ENCODE measurements at places on chromosomes 12 and 14.

GRCh38 chr14:53999061-53999488 lies 42.5 kb upstream of the BMP4 start:
- no peak for DNase-seq

DNA sequence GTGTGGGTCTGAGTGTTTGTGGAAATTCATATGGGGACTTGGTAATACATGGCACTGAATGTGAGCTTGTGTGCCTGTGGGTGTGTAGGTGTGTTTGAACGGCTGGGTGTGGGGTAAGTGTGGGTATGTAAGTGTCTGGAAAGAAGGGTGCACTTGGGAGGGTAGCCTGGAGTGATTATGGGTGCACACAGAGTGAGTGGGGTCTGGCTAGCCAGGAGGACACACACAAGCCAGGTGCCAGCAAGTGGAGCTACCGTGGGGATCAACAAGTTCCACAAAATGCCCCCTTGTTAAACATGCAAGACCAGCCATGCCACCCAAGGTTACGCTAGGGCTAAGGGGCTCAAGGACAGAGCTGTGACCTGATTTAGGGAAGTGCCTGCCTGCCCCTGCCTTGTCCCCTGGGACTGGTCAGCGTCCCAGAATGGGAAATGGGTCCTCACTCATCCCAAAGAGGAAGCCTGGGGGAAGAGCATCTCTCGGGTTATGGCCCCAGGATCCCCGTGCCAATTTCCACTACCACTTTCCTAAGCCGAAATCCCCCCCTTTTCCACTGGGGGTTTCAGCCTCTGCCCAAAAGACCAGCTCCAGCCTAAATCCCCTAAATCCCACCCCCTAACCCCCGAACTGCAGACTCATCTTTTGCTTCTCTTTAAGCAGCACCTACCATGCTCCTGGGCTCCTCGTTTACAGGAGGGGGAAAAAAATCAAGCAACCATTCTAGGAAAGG lies 118.6 kb downstream of the DICER1 start:
- DNase-seq, result no peak

DNA sequence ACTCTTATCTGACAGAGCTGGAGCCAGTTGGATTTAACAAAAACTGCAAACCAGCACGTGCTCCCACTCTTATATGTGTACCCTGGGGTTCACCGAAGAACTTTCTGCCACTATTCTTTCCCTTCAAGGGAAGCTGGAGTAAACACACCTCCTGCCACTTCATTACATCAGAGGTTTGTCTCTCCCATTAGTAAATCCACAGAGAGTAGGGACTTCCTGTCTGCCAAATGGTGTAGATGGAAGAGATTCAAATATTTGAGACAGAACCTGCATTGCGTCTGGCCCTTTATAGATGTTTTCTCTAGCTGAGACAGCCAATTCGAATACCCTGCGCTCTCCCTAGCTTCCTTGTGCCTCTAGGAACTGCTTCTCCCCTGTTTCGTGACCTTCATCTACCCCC lies 29.1 kb upstream of the AEBP2 start:
- no peak for DNase-seq

DNA sequence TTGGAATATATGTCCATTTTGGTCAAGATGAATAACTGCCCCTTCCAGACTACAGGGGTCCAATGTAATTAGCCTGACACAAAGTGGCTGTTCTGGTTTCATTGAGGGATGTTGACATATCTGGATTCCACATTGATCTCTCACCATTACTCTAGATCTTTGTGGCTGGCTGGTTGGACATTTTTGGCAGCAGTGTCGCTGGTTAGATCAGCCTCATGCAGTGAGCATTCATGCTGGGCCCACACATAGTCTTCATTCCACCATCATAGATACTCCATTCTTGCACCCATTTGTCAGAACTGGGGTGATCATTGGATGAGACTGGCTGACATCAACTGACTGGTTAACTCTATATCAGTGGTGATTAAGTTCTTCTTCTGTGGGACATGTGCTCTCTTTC lies 74.4 kb downstream of the MGST1 start:
- no peak for DNase-seq

DNA sequence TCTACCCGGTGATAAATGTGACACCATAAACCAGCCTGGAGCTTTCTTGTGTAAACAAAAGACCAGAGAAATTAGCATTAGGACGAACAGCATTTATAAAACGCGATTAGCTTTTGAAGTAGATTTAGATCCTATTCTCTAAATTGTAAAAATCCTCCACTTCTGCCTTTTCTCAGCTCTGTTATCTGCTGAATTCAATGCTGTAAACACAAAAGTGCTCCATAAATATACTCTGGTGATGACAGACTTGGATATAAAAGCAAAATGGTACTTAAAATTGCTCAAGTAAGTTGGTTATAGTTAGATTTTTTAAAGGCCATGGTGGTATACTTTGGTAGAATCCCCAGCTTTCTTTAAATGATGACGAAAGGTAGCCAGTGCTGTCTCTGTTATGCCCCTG lies 114.6 kb upstream of the RMST start:
- DNase-seq, result no peak

DNA sequence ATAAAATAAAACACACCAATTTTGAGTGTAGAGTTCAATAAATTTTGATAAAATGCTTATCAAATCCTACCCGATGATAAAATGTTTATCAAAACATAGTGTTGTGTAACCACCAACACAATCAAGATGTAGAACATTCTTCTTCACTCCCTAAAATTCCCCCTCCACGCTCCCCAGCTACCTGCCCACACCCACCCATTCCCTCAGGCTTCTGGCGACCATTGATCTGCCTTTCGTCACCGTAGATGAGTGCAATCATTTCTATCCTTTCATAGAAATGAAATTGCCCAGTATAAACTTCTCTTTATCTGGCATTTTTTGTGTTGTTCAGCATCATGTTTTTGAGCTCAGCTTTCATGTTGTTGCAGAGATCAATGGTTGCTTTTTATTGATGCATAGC lies 90.7 kb upstream of the TBX3 start:
- no peak for DNase-seq

DNA sequence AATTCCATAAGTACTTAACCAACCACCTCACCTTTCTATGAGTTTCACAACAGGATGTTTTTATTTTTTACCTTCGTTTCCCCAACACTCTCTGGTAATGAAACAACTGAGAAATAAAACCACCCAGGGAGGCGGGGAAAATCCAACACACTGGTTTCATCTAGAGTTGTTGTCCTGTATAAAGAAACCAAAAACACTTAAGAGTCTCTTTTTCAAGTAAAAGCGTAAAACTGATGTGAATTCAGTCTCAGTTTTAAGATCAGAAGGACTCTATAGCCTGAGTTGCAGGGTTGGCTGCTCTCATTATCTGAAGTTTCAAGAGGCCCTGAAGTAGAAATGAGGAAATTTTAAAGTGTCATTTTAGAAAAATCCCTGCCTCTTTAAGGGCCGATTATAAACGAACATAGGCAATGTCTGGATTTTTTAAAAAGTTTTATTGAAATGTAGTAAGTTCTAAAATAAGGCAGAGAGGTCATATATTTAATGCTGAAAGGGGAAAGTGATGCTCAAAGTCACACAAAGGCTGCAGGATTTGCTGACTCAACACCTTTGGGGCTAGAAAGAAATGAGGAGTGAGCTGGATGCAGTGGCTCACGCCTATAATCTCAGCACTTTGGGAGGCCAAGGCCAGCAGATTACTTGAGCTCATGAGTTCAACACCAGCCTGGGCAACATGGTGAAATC lies 27.2 kb downstream of the HIGD1C start:
- DNase-seq, result no peak

DNA sequence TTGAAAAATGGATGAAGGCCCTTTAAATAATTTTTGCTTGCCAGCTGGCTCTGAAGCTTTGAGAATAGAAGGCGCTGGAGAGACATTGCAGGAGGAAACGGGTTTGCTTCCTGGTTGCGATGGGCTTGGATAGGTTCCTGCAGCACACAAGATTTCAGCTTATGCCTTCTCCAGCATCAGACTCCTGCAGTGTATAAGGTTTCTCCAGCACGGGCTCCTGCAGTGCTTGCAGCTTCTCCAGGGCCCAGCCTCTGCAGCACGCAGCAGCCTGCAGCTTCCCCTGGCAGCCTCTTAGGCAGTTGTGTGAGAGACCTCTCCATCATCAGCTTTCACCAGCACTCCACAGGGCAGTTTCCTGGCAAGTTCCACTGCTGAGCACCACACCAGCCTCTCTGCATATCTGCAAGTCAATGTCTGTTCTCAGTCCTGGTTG lies 78.7 kb upstream of the ZDHHC17 start:
- no peak for DNase-seq

DNA sequence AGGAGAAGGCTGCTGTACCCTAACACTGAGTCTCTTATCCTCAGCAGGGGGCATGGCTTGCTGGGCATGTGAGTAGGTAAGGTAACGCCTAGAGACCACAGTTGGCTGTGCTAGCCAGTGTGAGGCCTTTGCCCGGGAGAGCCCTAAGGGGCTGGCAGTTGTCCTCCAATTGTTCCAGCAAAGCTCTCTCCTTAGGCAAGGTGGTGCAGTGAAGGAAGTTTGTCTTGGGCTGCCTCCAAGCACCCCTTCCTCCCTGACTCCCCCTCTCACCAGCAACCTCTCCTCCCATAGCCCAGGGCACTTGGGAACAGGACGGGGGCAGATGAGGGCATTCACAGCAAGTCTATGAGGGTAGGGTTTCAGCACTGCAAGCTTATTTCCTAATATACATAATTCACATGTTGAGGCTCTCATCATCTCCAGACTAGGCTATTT lies 23.0 kb downstream of the LACRT start:
- DNase-seq, result no peak

DNA sequence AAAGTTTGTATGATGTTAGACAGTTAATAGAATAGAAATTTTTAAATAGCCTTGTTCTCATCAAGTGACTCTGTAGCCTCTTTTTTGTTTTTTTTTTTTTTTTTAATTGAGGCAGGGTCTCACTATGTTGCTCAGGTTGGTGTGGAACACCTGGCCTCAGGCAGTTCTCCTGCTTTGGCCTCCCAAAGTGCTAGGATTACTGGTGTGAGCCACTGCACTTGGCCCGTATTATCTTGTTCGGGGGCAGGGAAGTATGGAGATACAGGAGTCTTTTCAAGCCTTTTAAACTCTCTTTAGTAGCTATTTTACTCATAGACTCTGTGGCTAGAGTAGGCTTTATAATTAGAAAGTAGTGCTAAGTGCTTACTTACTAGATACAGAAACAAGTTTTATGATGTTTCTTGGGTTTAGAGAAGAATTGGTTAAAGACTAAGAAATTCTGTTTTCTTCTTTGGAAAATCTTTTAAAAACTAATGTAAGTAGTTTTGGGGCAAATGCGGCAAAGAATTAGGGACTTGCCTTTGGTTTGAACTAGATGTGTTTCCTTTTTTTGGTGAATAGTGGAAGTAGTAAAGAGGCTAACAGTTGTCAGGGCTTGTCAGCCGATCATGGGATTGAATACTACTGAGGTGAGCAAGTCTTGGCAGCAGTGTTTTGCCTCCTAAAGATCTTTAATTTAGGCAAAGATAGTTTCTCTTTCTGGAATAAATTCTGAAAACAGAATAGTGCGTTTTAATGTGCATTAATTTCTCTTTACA lies 31.3 kb downstream of the FBXO34 start:
- DNase-seq, result no peak

DNA sequence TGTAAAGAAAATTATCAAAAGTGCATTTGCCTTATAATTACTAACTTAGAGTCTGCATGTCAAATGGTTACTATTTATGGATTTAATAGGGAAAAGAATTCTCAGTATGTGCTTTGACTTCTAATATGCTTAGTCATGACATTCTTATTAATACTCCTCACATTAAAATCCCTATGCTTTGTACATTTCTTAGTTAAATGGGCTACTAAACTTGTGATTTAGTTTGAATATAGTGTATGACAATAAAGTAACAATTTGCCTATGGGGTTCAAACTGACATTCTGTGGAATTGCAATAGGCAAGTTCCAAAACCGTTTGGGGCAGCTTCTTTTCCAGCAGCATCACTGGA lies 361.9 kb upstream of the TMTC1 start:
- DNase-seq, result no peak

DNA sequence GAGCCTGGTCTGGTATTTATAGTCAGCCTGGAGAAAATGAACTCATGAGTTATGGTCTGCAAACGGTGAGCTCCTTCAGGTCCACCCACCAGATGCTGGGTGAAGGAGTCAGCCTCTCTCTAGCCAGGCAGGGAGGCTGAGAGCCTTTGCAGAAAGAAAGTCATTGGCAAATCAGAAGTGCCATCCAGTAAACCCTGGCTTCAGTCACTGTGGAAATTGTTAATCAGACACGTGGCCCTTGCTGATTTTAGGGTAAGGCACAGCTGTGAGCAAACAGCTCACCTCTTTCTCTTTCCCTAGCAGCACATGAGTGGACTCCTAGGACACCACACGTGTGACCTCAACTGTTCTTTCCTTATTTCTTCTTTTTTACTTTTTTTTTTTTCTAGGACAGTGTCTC lies 44.9 kb downstream of the CHST11 start:
- DNase-seq, result no peak

GRCh38 chr12:126907900-126908764 lies 1358.8 kb upstream of the TMEM132C start:
- no peak for DNase-seq

GRCh38 chr12:88805692-88806091 lies 225.4 kb upstream of the KITLG start:
- DNase-seq, result no peak

GRCh38 chr14:64405295-64405694 lies 17.1 kb downstream of the MTHFD1 start:
- DNase-seq, result no peak

- no peak for DNase-seq
These were observed 64.3 kb upstream of the RBM19 start for GRCh38 chr12:114030451-114030850.

DNA sequence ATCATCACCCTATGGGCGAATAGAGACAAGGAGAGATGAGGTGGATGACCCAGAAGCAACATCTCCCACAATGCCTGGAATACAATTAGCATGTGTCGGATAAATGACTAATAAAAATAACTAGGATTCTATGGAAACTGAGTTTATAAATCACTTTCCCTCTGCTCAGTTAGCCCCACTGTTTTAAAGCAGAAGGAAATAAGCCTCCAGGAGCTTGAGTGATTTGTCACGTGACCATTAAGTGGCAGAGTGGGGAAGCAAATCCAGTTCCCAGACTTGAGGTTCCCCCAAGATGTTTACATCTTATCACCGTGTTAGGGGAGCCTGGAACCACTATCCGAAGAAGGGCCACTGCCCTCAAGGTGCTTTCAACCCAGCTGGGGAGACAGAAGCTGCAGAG lies 136.5 kb upstream of the CCND2 start:
- no peak for DNase-seq

GRCh38 chr14:75578786-75579337 lies 442 bp downstream of the FLVCR2 start:
- DNase-seq, result no peak

- no peak for DNase-seq
These were observed 4.4 kb upstream of the CSRNP2 start for GRCh38 chr12:51087818-51088217.

GRCh38 chr14:50839048-50839447 lies 8.1 kb upstream of the NIN start:
- DNase-seq, result no peak

GRCh38 chr14:101025131-101025530 lies 121.6 kb upstream of the RTL1 start:
- no peak for DNase-seq

DNA sequence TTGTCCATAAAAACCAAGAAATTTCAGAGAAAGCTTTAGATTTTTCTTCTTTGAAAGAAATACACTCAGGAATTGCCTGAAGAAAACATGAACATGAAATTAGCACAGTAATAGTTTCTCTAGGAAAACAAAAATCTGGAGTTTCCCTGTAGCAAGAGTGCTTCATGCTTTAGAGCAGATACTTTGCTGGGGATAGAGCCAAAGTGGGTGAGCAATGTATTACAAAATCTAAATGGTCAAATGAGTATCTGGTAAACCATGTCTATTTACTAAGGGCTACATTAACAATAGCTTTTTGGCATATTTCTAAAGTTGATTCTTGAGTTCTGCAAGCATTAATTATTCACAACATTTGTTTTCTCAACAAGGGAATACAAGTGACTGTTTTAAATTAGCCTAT lies 26.2 kb downstream of the AVPR1A start:
- DNase-seq, result no peak
